Lower lobe of right lung (tissue), 2 donors: ENCODE measurements at places on chromosomes 2 and 18.

GRCh38 chr2:178282075-178282815, 87.9 kb downstream of the OSBPL6 start:
- no peak for DNase-seq

DNA sequence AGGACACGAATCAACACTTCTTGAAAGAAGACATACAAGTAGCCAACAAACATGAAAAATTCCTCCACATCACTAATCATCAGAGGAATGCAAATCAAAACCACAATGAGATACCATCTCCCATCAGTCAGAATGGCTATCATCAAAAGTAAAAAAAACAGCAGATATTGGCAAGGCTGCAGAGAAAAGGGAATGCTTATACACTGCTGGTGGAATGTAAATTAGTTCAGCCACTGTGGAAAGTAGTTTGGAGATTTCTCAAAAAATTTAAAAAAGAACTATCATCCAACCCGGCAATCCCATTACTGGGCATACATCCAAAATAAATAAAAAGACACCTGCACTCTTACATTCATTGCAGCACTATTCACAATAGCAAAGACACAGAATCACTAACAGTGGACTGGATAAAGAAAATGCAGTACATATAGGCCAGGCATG, 78.7 kb downstream of the GRB14 start:
- DNase-seq: no peak

- peak; percentile 60 for DNase-seq
These were observed 82.4 kb downstream of the DDX1 start for GRCh38 chr2:15673919-15674636.

- no peak for DNase-seq
These were observed 217.2 kb downstream of the LDLRAD4 start for GRCh38 chr18:13435586-13436333.

- DNase-seq: no peak
These were observed 45.9 kb downstream of the PIKFYVE start for GRCh38 chr2:208311954-208312353.

DNA sequence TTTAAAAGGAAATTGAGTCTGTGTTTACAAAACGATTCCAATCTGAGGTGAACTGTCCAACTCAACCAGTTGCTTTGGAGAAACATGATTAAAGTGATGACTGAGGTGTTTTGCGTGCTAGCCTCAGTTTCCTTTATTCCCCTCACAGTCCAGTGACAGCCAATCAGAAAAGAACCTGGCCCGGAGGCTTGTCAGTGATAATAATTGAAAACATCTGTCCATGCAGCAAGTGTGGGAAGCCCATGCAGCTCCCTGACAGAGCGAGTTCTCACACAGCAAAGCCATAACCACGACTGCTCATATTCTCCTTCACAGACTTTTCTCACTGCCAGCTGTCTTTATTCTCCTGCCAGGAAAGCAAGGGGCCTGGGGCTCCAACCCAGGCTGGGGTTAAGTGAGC, 613.4 kb downstream of the ARHGAP15 start:
- no peak for DNase-seq

DNA sequence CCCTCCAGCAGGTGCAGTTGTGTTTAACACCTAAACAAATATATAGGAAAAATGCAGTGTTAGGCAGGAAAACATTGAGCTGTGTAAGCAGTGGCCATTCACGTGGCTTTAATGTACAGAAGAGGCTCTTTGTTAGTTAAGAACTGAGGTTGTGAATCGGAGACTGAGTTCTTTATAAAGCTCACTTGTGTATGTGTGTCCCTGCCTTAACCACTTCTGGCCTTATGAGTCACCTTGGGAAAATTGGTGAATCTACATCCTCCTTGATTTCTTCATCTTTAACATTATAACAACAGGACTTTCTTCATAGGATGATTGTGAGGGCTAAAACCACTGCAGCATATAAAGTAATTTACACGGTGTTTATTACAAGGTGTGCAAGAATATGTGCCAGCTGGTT, 188.4 kb upstream of the TPO start:
- DNase-seq: no peak

DNA sequence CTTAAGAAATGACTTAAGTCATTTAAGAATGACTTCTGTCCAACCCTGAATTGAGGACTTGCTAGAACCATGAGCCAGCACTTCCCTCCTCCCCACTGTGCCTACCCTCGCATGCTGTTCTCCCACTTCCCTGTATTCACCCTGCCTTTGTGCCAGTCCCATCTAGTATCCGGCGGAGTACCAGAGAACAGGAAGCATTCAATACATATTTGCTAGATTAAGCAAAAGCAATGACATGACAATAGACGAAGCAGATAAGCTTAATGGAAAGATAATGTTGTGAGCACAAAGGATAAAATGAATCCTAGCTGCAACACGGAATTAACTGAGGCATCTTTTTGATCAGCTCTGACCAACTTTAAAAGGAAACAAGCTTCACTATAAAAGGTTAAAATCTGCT, 328.5 kb downstream of the TDRD15 start:
- DNase-seq: no peak

DNA sequence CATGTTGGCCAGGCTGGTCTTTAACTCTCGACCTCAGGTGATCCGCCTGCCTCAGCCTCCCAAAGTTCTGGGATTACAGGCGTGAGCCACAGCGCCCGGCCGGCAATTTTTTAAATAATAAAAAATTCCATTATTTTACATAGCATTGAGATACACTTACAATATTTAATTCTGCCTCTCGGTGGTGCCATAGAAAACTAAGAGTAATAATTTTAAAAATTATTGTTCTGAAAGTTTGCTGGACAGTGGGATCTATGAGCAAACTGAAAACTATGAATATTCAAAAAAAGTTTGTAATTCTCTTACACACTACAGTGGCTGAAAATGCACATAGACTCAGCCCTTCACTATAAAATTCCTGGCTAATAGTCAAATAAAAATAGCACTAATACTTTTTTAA, 90.9 kb upstream of the STON1 start:
- DNase-seq: no peak

- DNase-seq: no peak
These were observed 513.5 kb downstream of the TRIB2 start for GRCh38 chr2:13230221-13230620.

DNA sequence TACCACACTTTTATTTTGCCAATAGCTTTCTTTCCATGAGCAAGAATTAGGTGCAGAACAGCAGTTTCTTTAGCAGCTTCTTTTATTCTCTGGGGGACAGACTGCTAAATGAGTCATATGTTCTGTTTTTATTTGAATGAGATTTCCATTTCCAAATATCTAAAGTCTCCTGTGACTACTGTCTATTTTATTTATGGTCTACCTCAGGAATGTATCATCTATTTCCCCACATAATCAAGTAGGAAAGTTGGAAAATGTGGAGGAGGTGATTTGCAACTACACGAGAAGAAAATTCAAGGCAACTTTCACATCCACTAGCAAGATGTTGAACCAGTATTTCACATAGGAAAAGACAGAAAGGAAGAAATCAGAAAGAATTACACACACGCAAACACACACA, 139.9 kb upstream of the MEX3C start:
- no peak for DNase-seq

DNA sequence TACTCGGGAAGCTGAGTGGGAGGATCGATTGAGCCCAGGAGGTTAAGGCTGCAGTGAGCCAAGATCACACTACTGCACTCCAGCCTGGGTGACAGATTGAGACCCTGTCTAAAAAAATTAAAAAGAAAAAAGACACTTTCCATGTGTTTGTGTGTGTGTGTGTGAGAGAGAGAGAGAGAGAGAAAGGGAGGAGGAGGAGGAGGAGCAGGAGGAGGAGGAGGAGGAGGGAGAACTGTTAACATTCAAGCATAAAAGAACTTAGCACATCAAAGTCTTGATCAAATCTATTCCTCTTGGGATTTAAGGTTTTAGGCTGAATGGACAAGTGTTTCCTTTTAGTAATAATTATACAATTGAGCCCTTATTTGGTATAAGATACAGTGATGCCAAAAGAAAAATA, 75.5 kb downstream of the SPOPL start:
- DNase-seq: no peak

GRCh38 chr2:45288532-45289417, 279.5 kb upstream of the SIX2 start:
- DNase-seq: no peak

DNA sequence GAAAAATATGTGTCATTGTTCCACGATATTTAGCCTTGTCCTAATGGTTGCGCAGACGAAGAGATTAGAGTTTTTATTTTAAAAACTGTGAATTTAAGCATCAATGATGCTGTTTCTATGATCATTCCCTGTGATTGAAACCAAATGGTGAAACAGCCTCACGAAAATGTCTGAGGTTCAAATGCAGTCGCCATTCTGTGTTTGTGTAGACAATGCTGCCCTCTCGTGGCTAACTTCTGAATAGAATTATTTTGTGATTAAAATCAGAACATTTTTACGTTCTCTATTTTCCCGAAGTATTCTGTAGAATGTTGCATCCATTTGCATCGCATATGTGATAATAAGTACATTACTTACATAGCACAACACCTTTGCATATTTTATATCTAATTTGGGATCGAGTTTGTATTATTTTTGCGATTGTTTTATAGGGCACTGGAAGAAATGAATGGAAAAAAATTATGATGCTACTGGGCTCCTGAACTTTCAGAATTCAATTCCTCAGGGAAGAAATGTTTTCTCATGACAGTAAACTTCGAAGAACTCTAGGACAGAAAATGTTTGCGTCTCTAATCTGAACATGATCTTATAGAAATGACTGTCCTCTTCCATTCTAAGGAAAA, 54.8 kb upstream of the CREB1 start:
- DNase-seq: no peak

DNA sequence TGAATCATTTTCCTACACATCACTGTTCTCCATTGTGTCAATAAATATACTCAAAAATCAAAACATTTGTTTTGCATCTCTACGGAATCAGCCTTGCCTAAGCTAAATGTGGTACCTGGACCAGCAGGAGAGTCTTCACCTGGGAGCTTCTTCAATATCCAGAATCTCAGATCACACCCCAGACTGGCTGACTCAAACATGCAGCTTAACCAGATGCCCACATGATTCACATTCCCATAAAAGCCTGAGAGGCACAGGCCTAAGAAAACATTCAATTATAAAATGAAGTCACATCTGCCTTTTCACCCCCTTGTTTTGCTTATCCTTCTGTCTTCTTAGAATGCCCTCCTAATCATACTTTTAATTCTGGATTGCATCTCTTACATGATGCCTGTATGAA, 1045.5 kb upstream of the NXPH2 start:
- no peak for DNase-seq

GRCh38 chr2:11492720-11493119, 26.8 kb upstream of the E2F6 start:
- no peak for DNase-seq

- DNase-seq: no peak
These were observed 26.6 kb downstream of the MLPH start for GRCh38 chr2:237513693-237514092.

DNA sequence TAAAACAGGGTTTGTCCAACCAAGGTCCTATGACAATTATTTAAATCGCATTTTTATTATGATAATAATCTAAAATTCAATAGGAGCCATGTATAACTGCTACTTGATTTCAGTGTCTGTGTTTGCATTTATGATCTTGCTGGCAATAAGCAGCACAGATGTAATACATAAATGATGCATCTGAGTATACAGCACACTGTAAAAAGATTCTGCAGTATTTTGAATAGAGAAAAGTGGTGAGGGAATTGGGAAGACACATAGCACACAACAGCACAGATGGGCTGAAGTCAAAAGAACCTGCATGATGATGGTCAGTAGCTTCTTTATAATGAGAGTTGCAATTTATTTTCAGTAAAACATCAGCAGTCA, 26.1 kb downstream of the METTL8 start:
- DNase-seq: no peak

DNA sequence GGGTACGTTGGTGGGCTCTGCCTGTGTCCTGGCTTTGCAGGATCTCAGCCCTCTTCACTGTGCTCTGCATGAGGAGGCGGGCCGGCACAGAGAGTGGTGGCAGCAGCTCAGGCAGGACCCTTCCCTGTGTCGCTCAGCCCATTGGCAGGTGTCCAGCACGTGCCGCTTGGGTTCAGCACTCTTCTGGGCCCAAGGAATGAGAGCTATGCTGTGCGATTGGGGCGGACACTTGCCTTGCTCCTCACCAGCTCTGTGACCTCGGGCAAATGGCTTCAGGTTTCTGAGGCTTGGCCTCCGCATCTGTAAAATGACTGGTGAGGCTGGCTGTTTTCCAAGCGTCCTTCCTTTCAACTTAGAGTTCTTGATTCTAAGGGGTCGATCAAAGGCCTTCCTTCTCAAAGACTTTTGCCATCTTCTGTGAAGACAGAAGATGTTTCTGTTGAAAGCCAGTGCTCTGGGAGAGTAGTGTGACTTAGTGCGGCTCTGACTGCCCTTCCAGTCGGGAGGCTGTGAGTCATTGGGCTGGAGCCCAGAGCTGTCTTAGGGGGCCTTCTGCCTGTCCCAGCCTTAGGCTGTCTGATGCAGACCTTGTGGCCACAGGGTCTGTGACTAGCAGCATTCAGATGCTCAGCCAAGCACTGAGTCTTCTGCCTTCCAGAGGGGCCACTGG, 35.6 kb downstream of the GLI2 start:
- peak; percentile 44 for DNase-seq

DNA sequence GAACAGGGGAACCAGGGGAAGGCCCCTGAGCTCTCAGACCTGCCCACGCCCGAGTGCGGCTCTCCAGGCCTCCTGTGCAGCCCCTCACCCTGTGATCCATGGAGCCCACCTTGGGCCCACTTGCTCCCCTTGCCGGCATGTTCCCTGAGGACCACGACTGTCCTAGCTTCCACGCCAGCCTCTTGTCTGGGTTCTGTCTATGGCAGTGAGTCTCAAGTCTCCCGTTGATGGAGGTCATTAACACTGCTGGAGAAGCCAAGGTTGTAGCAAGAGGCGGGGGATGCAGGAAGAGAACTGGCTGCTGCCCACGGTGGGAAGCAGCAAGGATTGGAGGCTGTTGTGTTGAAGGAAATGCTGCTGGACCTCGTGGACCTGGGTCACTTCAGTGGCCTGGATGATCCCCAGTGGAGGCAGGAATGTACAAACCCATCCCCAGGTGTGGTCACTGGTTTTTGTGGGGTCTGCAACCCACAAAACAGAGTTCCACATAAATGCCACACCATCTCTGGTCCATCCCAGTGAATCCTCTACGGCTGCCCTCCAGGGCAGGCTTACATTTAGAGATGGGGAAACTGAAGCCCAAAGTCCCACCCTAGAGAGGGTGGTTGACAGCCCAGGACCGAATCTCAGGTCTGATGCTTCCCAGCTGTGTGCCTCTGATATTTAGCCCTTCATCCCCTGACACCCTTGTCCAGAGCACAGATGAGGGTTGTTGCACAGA, 150.3 kb downstream of the NDUFA10 start:
- DNase-seq: no peak

GRCh38 chr2:200408428-200409316, 101.2 kb downstream of the KCTD18 start:
- DNase-seq: peak; percentile 49

- no peak for DNase-seq
These were observed 132.1 kb downstream of the COL6A3 start for GRCh38 chr2:237281836-237282306.

DNA sequence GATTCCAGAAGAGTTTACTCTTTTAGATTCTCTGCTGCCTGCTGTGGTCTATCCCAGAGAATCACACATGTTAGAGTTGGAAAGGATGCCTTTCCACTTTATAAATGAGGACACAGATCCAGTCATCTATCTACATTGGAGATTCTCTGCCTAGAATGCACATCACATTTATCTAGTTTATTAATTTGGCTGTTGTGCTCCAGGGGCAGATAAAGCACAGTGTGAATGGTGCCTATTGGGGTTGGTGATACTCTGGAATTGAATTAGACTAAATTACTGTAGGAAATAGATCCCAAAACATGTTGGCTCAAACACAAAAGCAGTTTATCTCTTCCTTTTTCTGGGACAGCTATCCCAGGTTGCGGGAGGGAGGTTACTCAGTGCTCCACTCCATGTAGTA, 14.9 kb downstream of the SIX2 start:
- no peak for DNase-seq

- DNase-seq: no peak
These were observed 249.0 kb downstream of the TRIB2 start for GRCh38 chr2:12965540-12966269.
